Thymus (tissue), 14 donors: ENCODE measurements at places on chromosomes 1 and 21. TPM values are rescaled to one million over a fixed set of nuclear protein-coding genes. Genes with fewer than 3 reads are reported as not detected.

The MROH9 gene
- 0.05 TPM for total RNA-seq

The GJA5 gene
- total RNA-seq, result 1.9 TPM

The SELP gene
- total RNA-seq, result 1.0 TPM

The MYOM3 gene
- 1.5 TPM for total RNA-seq

The SPATA45 gene
- 0.33 TPM for total RNA-seq

The CACNA1S gene
- total RNA-seq, result 0.09 TPM

The REN gene
- 0.66 TPM for total RNA-seq

The NENF gene
- total RNA-seq, result 36.4 TPM

The CELA2A gene
- total RNA-seq, result 0.14 TPM

The TMEM82 gene
- total RNA-seq, result not detected

The FCRLB gene
- total RNA-seq, result 0.28 TPM

The FHAD1 gene
- total RNA-seq, result 0.66 TPM

The ANKRD65 gene
- total RNA-seq, result 7.9 TPM

The RPF1 gene
- total RNA-seq, result 64.7 TPM

The SPRR3 gene
- 0.28 TPM for total RNA-seq

The LCE1E gene
- not detected for total RNA-seq

The JAM2 gene
- 1.9 TPM for total RNA-seq

The IGFN1 gene
- 0.80 TPM for total RNA-seq

The KRTAP13-2 gene
- total RNA-seq, result not detected

The FLG2 gene
- total RNA-seq, result 0.05 TPM

The TRIM17 gene
- 0.09 TPM for total RNA-seq

The C1orf94 gene
- not detected for total RNA-seq

The ADCY10 gene
- total RNA-seq, result 0.09 TPM

The NTNG1 gene
- total RNA-seq, result 5.1 TPM

The GOLT1A gene
- total RNA-seq, result 0.47 TPM

The MRPS15 gene
- 60.4 TPM for total RNA-seq

The FALEC gene
- total RNA-seq, result 0.19 TPM

The NOTCH2NLA gene
- 16.9 TPM for total RNA-seq

The CREB3L4 gene
- total RNA-seq, result 26.2 TPM

The CA6 gene
- 1.5 TPM for total RNA-seq

The FNDC10 gene
- total RNA-seq, result 0.24 TPM

The LCE3E gene
- total RNA-seq, result not detected

The TNFSF18 gene
- 0.42 TPM for total RNA-seq

The CYP4A22 gene
- not detected for total RNA-seq

The KCNJ6 gene
- under 0.01 TPM for total RNA-seq

The CCDC24 gene
- 2.1 TPM for total RNA-seq

The SYNC gene
- total RNA-seq, result 0.66 TPM

The SMIM11 gene
- total RNA-seq, result 3.4 TPM

The TBX19 gene
- total RNA-seq, result 0.76 TPM

The ATF6 gene
- total RNA-seq, result 12.7 TPM

The TMOD4 gene
- total RNA-seq, result 0.38 TPM

The LENEP gene
- 0.09 TPM for total RNA-seq

The SLAMF8 gene
- 14.2 TPM for total RNA-seq
